ENCODE measurements at places on chromosomes 6 and 20.

GRCh38 chr20:6269168-6269873 lies 146.5 kb upstream of the FERMT1 start:
- no peak for DNase-seq

- no peak for DNase-seq
These were observed 20.8 kb upstream of the TNFAIP3 start for GRCh38 chr6:137846274-137846673.

- peak; percentile 90 for DNase-seq
These were observed 96.0 kb downstream of the INSM1 start for GRCh38 chr20:20463933-20464374.

GRCh38 chr6:6154335-6154734 lies 147.6 kb upstream of the NRN1 start:
- no peak for DNase-seq

DNA sequence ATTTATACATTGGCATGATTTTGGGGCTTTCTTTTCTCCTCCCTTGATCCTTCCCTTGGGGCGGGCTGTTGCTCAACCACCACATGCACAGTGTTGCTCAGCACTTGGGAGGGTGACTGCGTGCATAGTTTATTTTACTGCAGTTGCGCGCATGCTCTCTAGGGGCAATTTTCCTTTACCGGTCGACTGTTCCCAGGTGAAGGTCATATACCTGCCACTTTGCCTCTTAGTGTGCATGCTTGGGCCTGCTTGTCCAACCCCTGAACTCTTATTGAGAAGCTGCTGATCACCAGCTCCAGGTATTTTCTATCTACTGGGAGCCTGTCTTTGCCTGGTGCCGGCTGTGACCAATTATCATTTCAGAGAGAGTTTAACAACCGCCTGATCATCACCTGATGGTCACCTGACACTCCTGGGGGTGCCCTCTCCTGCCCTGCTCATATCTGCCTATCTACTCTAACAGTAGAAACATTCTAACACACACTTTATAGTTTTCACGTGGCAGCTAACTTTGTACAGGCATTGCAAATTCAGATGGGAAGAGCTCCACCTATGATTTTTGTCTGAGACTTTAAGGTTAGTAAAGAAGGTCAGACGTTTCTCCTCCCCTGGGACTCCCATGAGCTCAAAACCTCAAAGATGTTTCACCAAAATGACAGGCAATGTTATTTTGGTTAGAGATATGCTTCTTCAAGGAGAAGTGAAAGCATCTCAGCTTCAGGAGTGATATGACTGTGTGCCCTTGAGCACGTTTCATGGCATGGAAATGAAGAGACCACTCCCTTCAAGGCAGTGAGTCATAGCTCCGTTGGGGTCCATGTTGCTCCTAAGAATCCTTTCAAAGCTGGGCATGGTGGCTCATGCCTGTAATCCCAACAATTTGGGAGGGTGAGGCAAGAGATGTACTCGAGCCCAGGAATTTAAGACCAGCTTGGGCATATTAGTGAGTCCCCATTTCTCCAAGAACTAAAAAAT lies 227.5 kb upstream of the MYLIP start:
- no peak for DNase-seq

DNA sequence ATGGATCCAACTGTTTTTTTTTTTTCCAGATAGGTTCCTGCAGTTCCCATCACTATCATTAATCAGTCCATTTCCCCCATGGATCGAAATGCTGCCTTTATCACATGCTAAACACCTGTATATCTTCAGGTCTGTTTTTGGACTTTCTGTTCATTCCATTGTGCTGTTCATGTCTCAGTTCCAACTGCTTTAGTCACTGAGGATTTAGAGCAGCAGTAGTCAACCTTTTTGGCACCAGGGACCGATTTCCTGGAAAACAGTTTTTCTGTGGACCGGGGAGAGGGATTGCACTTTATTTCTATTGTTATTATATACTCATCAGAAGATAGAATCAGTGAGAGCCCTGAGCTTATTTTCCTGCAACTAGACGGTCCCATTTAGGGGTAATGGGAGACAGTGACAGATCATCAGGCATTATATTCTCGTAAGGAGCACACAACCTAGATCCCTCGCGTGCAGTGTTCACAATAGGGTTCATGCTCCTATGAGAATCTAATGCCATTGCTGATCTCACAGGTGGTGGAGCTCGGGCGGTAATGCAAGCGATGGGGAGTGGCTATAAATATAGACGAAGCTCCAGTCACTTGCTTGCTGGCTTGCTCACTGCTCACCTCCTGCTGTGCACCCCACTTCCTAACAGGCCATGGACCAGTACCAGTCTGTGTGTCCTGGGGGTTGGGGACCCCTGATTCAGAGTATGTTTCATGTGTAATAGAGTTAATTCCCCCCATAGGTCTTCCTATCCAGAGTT lies 46.0 kb downstream of the CAP2 start:
- peak; percentile 34 for DNase-seq

DNA sequence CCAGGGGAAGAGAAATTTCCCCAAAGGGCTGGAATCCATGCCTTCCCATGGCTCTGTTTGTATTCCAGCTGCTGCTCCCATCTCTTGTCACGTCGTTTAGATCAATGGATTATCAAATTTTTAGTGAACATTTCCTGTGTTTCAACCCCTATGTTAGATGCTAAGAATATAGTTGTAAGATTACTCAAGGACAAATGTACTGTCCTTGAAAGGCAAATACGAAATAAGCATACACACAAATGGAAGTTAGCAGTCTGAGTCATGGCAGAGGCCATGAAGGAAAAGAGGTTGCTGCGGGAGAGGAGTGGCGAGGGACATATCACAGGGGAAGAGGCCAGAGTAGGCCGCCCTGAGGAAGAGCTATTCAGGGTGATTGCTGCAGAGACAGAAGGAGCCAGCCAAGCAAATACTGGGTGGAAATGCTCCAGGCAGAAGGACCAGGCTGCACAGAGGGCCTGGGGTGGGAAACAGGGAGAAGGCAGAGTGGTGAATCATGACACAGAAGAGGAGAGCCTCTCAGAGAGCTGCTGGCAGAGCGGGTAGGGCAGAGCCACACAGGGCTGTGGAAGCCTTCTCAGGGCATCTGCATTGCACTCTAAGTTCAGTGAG lies 219.2 kb upstream of the LRFN2 start:
- no peak for DNase-seq

- no peak for DNase-seq
These were observed 171.3 kb upstream of the KCNK16 start for GRCh38 chr6:39493777-39494176.

GRCh38 chr6:12277386-12277785 lies 12.8 kb upstream of the EDN1 start:
- no peak for DNase-seq

DNA sequence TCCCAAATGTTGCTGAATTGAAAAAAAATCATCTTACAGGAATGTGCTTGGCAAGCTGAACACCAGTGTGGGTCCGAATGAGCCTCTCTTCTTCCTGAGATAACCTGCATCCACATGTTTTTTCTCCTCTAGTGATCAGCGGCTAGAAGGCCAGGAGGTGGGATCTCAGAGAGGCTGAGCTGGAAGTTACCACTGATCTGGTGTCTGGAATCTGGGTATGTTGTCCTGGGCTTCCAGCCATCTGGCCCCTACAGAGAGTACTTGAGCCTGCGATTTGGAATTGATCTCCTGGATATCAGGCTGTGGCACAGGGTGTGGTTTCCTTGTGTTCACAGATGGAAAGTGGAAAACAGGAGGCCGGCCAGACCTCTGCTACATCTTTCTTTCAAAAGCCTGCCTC lies 35.9 kb downstream of the SULF2 start:
- DNase-seq: peak; percentile 79

- no peak for DNase-seq
These were observed 109.6 kb upstream of the MAP3K4 start for GRCh38 chr6:160882006-160882405.

- no peak for DNase-seq
These were observed 3.2 kb downstream of the BHLHE23 start for GRCh38 chr20:63003546-63003945.

- DNase-seq: no peak
These were observed 626.1 kb upstream of the ID4 start for GRCh38 chr6:19210849-19211590.

DNA sequence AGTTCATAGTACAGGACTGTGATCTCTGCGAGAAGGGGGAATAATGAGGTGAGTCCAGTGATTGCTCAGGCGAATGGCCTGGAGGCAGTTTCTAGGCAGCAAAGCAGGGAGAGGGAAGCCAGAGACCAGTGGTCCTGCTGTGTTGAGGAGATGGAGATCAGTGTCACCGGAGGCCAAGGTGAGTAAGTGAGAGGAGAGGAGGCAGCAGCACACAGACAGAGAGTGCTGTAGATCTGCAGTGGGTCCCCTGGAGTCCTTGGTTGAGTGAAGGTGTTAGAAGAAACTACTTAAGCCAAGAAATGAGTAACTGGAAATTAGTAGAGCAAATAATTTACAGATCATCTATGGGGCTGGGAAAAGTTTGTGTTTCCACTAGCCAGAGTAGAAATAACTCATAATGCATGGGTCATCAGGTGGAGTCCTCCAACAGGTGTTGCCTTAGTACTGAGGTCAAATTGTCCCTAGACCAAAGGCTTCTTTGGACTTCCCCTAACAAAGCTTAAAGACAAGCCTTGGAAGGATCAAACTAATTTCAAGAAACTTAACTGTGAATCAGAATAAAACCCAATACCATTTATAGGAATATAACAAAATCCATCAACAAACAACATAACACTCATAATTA lies 13.6 kb downstream of the HEBP2 start:
- DNase-seq: no peak

- no peak for DNase-seq
These were observed 13.9 kb upstream of the ADGRF5 start for GRCh38 chr6:46935687-46936086.

- no peak for DNase-seq
These were observed 48.7 kb downstream of the SLC35F1 start for GRCh38 chr6:117955684-117956256.

GRCh38 chr20:60447703-60448102 lies 489.5 kb downstream of the CDH26 start:
- DNase-seq: peak; percentile 81

GRCh38 chr6:123830120-123830519 lies 26.5 kb downstream of the NKAIN2 start:
- DNase-seq: peak; percentile 5

DNA sequence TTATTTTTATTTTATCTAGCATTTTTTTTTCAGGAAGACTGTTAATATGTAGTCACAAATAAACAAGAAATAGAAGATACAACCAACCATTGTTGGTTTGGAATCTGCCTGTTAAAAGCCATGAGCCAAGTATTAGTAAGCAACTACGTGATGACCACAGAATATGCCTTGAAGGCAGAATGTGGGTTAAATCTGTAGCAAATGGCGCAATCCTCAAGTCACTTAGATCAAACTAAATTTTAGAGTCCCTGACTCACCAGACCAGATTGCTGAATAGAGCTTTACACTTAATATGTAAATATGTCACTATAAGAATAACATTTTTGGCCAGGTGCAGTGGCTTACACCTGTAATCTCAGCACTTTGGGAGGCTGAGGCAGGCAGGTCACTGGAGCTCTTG lies 800.1 kb upstream of the CITED2 start:
- peak; percentile 69 for DNase-seq

DNA sequence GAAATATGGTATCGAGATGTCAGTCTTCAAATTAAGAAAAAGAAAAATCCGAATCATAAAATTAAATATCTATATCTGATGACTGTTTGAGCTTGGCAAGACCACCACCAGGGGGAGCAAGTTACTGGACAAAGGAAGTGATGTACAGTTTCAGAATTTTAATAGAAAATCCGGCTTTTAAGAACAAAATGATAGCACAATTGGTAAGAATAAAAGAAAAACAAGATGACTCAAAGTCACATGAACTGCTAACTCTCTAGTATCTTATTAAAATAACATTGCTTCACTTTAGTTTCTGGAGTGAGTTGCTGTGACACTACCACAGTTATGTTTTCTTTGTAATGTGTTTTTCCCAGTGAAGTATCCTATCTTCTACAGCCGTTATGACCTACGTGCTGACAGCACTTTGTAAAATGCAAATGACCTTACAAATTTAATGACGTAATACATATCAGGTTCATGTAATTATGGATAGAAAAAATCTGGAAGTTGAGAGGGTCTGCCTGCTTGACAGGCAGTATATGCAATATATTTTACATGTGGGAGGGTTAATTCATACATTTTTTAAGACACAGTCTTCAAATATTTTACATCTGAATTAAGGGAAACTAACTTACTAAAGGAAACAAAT lies 405.3 kb upstream of the HS3ST5 start:
- peak; percentile 78 for DNase-seq

DNA sequence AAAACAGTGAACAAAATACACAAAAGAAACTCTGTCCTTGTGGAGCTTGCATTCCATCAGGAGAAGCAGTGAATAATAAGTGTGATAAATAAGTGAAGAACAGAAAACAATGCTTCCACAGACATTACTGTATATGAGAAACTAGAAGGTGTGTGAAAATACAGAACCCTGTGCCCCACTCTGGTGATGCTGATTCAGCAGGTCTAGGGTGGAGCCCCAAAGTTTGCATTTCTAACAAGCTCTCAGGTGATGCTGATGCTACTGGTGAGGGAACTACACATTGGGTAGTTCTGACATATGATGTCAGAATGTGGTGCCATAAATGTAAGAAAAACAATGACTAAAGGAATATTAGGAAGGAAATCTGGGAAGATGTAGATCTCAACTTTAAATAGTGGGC lies 601.4 kb upstream of the BTBD3 start:
- no peak for DNase-seq

DNA sequence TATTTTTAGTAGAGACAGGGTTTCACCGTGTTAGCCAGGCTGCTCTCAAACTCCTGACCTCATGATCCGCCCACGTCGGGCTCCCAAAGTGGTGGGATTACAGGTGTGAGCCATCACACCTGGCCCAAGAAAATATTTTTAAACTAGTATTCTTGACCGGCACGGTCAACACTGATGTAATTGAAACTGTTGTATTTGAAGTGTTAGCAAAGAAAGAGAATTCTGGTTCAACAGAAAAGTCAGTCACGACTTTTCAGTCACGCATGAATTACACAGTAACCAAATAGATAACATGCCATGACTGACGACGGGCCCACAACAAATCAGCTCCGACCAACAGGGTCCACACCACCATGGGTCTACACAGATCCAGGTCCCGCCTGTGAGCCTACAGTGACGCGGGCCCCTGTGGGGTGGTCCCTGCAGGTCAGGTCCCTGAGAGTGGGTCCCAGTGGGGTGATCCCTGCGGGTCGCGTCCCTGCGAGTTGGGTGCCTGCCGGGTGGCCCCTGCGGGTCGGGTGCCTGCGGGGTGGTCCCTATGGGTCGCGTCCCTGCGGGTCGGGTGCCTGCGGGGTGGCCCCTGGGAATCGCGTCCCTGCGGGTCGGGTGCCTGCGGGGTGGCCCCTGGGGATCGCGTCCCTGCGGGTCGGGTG lies 1.0 kb downstream of the GMEB2 start:
- peak; percentile 46 for DNase-seq
